ENCODE measurements at places on chromosomes 3 and 15. TPM values are rescaled to one million over a fixed set of nuclear protein-coding genes. Genes with fewer than 3 reads are reported as not detected.

The C3orf22 gene
- total RNA-seq, result not detected

- DNase-seq, result no peak
Observed at GRCh38 chr3:155805204-155805801, 775 bp downstream of the C3orf33 start.

- DNase-seq, result no peak
Observed at GRCh38 chr3:143163562-143164100, 44.1 kb downstream of the CHST2 start.

DNA sequence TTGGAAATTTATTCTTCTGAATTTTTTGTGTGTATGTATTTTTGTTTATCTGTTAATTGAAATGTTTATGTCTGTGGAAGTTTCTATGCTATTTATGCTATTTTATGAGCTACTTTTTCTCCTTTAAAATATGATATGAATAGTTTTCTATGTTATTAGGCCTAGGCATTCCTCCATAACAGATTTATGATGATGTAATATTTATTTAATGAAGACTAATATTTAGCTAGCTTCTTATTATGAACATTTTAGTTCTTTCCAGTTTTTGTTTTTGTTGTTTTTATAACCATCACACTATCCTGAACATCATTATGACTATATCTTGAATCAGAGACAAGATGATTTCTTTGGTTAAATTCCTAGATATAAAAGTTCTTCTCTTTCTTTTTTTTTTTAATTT is 70.7 kb downstream of the P2RY1 start:
- DNase-seq, result no peak

GRCh38 chr15:47485419-47485818 is 231.9 kb upstream of the SEMA6D start:
- no peak for DNase-seq

DNA sequence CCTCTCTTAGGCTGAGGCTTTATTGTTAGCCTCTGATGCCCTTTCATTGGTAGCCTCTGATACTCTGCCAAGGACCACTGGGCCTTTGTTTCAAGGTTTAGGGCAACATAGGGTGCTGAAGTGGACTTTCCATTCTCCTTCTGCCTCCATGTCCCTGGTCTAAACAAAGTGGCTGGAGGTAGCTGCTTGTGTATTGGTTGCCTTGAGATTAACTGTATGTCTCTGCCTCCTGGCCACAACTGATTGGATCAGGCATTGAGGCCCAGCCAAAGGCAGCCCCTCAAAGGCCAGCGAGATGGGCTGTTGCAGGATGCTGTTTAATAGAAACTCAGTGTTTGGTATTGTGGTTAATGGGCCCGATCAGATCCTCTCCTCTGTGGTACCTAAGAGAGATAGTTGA is 77.9 kb upstream of the PRR23C start:
- no peak for DNase-seq
